ENCODE measurements at places on chromosomes 2 and 18. TPM values are rescaled to one million over a fixed set of nuclear protein-coding genes. Genes with fewer than 3 reads are reported as not detected.
A peak's percentile ranks its signal among the peaks of the same experiment; 100 is the strongest.

DNA sequence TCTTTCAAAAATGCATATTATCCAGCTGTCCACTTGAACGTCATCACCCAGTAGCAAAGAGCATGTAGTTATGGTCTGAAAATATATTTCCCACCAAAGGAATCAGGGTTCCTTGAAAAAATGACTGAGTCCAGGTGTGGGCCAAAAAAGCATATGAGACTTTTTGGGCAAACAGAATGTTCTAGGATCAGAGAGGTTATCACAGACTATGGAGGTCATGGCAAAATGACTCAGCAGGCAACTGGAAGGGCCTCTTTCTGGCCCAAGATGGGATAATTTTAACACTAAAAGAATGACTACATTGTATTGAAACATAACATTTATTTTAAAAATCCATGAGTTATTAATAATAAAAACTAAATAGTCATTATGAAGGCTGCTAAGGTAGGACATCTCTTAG is 77.1 kb downstream of the COBLL1 start:
- H3K27ac ChIP-seq: no peak overlapping the region
- no peak overlapping the region for H3K4me3 ChIP-seq
- H3K4me1 ChIP-seq: 0 out of 2 replicates have a peak, but pooled peaks cover 5% of the 10 kb centered on the region
- H3K27me3 ChIP-seq: no peaks in the 10 kb centered on the region
- DNase-seq: no peak
- no peaks in the 10 kb centered on the region for H3K36me3 ChIP-seq

DNA sequence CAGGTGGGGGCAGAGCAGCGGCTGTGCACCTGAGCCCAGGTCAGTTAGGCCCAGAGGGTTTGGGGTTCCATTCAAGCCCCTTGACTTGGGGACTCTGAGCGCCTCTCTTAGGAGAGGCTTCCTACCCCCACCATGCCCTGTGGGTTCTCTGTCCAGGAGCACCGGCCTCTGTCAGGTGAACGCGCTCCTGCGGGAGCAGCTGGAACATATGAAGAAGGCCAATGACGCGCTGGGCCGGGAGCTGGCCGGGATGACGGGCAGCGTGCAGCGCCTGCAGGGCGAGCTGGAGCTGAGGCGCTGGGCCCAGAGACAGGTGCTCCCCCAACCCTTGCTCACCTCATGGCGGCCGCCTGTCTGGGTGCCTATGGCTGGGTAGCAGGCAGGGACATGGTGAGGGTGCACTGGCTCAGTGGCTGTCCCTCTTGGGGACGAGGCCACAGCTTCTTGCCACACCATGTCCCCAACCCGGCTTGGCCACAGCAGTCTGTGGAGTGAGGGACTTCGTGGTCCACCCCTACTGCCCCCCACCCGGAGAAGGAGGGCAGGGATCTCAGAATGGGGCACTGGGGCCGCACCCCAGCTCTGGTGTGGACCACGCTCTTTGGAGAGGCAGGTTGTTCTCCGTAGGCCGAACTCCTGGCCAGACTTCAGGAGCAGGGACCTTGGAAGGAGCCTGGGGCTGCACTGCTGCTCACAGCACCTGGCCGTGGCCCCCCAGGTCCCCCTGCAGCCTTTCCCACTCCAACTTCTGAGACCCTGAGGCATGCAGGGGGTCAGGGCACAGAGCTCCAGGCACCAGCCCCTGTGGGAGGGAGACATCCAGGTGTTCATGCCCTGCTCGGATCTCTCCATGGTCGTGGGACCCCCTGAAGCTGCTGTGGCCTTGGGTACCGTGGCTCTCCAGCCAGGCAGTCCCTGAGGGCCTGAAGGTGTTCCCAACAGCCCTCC is 19.7 kb downstream of the CROCC2 start:
- peak; percentile 25 for DNase-seq
- no peaks in the 10 kb centered on the region for H3K4me1 ChIP-seq
- H3K4me3 ChIP-seq: no peak overlapping the region
- H3K36me3 ChIP-seq: no peaks in the 10 kb centered on the region

CDK5R2 gene
- total RNA-seq: 0.18 TPM

DNA sequence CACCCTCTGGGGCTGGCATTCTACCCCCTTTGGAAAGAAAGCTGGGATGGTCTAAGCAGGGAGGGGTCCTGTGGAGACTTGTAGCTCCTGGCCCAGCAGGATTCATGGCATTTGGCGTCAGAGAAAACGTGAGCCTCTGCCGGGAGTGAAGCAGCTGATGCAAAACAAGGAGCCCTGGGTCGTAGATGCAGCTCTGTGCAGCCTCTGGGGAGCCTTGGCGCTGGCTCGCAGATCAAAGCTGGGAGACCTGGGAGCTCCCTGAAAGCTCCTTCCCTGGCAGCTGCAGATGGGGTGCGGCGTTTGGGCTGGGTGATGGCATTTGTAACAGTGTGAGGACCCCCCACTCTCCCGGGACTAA is 148.3 kb downstream of the KLHL29 start:
- H3K4me1 ChIP-seq: peaks cover 7% of the 10 kb centered on the region
- no peaks in the 10 kb centered on the region for H3K27me3 ChIP-seq
- no peak overlapping the region for H3K27ac ChIP-seq
- no peak overlapping the region for H3K4me3 ChIP-seq

- no peak overlapping the region for H3K27ac ChIP-seq
- peaks cover 7% of the 10 kb centered on the region for H3K4me1 ChIP-seq
- no peaks in the 10 kb centered on the region for H3K36me3 ChIP-seq
- no peaks in the 10 kb centered on the region for H3K27me3 ChIP-seq
- DNase-seq: no peak
- no peak overlapping the region for H3K4me3 ChIP-seq
Observed at GRCh38 chr2:234438305-234438977, 58.4 kb downstream of the ARL4C start.

DNA sequence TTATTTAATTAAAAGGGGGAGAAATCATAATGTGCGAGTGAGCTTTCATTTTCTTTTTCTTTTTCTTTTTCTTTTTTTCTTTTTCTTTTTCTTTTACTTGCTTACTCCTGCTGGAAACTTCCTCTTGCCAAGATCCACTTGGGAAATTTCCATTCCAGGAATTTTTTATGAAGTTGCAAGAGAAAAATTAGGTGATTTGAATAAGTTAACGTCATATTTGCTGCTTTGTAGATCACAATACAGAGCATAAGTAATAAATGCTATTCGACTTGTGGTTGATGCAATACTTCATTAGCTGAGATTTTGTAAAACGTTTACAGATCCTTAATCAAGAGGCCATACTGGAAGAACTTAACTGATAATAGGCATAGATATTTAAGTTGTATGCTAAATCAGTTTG is 354.7 kb upstream of the SMIM21 start:
- no peaks in the 10 kb centered on the region for H3K4me1 ChIP-seq
- no peak for DNase-seq
- H3K36me3 ChIP-seq: no peaks in the 10 kb centered on the region
- no peak overlapping the region for H3K4me3 ChIP-seq

GRCh38 chr2:33064349-33064801 is 117.6 kb downstream of the LTBP1 start:
- no peak for DNase-seq
- H3K36me3 ChIP-seq: no peaks in the 10 kb centered on the region
- no peak overlapping the region for H3K4me3 ChIP-seq
- no peaks in the 10 kb centered on the region for H3K4me1 ChIP-seq

GRCh38 chr2:28390241-28390745 is 2.4 kb upstream of the FOSL2 start:
- peaks cover 25% of the 10 kb centered on the region for H3K4me1 ChIP-seq
- DNase-seq: peak; percentile 89
- peaks cover under 1% of the 10 kb centered on the region for H3K36me3 ChIP-seq
- no peaks in the 10 kb centered on the region for H3K27me3 ChIP-seq

- H3K4me1 ChIP-seq: no peaks in the 10 kb centered on the region
- no peak for DNase-seq
- H3K27ac ChIP-seq: no peak overlapping the region
- H3K36me3 ChIP-seq: no peaks in the 10 kb centered on the region
Observed at GRCh38 chr18:56709463-56709862, 58.3 kb downstream of the WDR7 start.

RGPD5 gene
- total RNA-seq: 62.0 TPM

UGT1A3 gene
- 0.64 TPM for total RNA-seq

- H3K27me3 ChIP-seq: no peaks in the 10 kb centered on the region
- no peak for DNase-seq
- H3K36me3 ChIP-seq: no peaks in the 10 kb centered on the region
- H3K27ac ChIP-seq: no peak overlapping the region
- H3K4me1 ChIP-seq: no peaks in the 10 kb centered on the region
- H3K4me3 ChIP-seq: no peak overlapping the region
Observed at GRCh38 chr2:119746836-119747686, 12.7 kb upstream of the PTPN4 start.

STAT4 gene
- total RNA-seq: 0.48 TPM

DNA sequence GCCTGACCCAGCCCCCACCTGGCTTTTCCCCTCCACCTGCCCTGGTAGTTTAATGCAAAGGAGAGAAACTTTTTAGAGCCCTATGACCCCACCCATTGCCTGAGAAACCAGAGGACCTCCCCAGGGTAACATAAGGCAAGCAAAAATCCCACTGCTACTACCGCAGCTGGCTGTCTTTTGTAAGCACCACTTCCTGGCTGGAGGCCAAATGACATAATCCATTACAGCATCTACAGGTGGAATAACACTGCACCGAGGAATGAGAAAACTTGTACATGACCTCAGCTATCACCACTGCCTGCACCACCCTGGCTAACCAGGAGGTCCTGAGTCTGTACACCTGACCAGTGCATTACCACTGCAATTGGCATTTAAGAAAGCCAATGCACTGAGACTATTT is 149.6 kb upstream of the GALNT5 start:
- no peak overlapping the region for H3K27ac ChIP-seq
- no peak overlapping the region for H3K4me3 ChIP-seq

DNA sequence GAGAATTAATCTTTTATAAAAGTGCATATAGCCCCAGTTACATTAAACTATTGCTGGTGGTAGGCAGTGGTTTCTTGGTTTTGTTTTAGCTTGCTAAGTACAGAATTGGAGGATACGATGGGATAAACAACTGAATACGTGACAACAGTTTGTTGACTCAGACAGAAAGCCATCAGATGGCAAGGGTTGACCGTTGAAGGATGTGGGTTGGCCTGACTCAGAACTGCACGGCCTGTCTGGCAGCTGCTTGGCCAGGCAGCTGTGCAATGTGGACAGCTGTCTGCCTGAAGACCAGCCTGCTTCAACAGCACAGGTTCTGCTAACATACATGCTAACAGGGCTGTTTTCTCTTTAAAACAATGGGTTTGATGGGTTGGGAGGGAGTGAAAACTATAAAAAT is 46.6 kb downstream of the PRKRA start:
- DNase-seq: no peak
- no peaks in the 10 kb centered on the region for H3K4me1 ChIP-seq
- no peak overlapping the region for H3K4me3 ChIP-seq
- H3K36me3 ChIP-seq: no peaks in the 10 kb centered on the region
- H3K27ac ChIP-seq: no peak overlapping the region

REEP1 gene
- total RNA-seq: 14.9 TPM

FOXD4L1 gene
- total RNA-seq: 0.73 TPM

GRCh38 chr18:77039196-77040130 is 93.1 kb downstream of the MBP start:
- no peak overlapping the region for H3K4me3 ChIP-seq
- DNase-seq: no peak
- H3K4me1 ChIP-seq: no peaks in the 10 kb centered on the region
- H3K27me3 ChIP-seq: no peaks in the 10 kb centered on the region

DNA sequence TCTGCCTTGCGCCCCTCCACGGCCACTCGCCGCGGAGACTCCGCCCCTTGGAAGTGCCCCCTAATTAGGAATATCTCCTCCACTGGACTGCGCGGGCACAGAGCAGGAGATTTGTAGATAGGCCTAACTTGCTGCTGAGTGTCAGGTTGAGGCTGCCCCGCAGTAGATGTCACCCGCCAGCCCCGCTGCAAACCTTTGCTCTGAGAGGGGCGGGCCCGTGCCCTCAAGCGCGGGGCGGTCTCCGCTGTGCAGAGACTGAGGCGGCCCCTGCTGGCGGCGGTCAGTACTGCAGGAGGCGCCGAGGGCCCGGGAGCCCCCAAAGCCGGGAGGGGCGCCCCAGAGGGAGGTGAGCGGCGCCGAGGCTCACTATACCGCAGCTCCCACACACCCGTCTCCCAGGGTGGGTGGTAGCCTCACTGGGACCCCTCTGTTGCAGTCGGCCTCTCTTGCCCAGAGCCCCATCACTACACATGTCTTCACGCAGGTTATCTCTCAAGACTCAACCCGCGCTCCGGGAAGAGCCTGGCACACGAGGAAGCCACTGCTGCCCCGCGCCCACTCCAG is 2.9 kb upstream of the NEURL3 start:
- no peaks in the 10 kb centered on the region for H3K36me3 ChIP-seq
- no peaks in the 10 kb centered on the region for H3K27me3 ChIP-seq
- H3K4me1 ChIP-seq: peaks cover 45% of the 10 kb centered on the region
- DNase-seq: no peak
- no peak overlapping the region for H3K4me3 ChIP-seq

DNA sequence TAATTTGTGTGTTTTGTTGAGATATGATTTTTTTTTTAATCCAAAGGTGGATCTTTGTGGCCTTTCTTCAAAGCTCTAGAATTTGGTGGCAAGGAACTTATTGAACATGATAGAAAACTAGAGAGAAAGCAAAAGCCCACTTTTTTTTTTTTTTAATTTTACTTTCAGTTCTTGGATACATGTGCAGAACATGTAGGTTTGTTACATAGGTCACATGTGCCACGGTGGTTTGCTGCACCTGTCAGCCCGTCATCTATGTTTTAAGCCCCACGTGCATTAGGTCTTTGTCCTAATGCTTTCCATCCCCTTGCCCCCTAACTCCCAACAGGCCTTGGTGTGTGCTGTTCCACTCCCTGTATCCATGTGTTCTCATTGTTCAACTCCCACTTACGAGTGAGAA is 135.9 kb downstream of the RHBDD1 start:
- H3K4me3 ChIP-seq: no peak overlapping the region
- H3K4me1 ChIP-seq: no peaks in the 10 kb centered on the region
- H3K27ac ChIP-seq: no peak overlapping the region
- H3K36me3 ChIP-seq: no peaks in the 10 kb centered on the region
- DNase-seq: no peak
